Heart left ventricle (tissue), 16 donors: ENCODE measurements at places on chromosomes 13 and 19. TPM values are rescaled to one million over a fixed set of nuclear protein-coding genes. Genes with fewer than 3 reads are reported as not detected.

The CYP2A6 gene
- not detected for total RNA-seq

DNA sequence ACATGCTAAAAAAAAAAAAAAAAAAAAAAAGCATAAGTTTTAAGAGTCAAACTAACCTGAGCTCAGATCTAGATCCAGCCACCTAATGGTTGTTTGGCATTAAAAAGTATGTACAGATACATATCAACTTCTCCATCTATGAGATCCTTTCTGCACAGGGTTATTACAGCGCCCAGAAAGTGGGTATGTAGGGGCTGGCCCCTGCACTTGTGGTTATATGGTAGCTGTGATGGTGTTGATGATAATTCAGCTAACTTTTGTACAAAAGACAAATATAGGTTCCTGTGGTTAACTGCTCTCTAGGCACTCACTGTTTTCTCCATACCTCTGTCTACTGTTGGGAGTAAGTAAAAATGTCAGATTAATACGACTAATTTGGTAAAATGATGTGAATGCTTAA, 81.7 kb downstream of the TNFRSF19 start:
- no peak for DNase-seq

GRCh38 chr13:99065235-99066015, 87.6 kb upstream of the DOCK9 start:
- DNase-seq: no peak

- no peak for DNase-seq
Observed at GRCh38 chr13:48185018-48185417, 48.0 kb upstream of the ITM2B start.

The EGLN2 gene
- 44.4 TPM for total RNA-seq

GRCh38 chr13:33918199-33918932, 100.4 kb downstream of the RFC3 start:
- DNase-seq: no peak

GRCh38 chr13:111058796-111059506, 56.2 kb upstream of the ARHGEF7 start:
- no peak for DNase-seq

DNA sequence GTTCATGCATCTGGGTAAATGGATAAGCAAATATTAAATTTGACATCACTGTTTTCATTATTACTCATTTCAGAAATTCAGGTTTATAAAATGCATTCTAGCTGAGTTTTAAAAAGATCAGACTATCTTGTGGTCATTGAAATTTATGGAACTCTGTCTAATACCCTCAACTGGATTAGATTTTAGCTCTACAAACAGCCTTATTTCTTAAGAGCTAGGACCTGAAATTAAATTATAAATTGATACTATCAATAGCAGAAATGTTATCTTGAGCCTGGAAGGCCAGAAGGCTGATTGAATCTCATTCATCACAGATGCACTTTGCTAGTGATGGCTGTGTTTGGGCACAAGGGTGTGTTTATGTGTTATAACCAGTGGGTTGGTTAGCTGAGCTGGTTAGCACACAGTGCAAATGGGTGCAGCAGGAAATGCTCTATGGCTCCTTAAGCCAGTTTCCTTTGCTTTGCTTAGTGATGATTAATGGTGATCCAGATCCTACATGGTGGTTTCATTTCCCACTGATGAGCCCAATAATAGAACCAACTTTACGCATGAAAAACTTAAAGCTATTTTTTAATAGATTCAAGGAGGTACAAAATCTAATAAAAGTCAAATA, 310.8 kb upstream of the KLF12 start:
- DNase-seq: no peak

The GIPR gene
- 6.8 TPM for total RNA-seq

The MICU2 gene
- total RNA-seq: 50.6 TPM

The ZNF534 gene
- total RNA-seq: 0.63 TPM
